ENCODE measurements at places on chromosomes 2 and 18. TPM values are rescaled to one million over a fixed set of nuclear protein-coding genes. Genes with fewer than 3 reads are reported as not detected.

DNA sequence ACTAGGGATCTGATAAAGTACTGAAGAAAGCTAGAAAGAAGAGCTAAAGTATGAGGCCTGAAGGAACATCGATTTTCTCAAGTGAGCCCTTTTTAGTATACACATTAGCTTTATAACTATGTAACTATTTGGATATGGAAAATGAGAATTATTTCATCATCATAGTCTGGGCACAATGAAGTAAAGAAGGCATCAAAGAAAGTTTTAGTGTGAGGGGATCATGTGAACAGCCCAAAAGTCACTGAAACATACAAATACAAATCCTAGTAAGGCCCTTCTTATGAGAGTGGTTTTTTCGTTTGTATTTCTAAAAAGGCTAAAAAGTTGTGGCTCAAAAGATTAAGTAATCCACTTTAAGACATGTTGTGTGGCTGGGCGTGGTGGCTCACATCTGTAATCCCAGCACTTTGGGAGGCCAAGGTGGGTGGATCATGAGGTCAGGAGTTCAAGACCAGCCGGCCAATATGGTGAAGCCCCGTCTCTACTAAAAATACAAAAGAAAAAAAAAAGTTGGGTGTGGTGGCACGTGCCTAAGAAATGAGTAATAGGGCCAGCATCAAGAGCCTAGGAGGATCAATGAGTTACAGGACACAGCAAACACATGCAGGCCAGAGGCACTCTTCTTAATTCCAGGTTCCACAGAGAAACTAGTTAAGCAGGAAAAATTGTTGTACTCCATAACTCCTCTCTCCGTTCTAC, 61.9 kb downstream of the PUM2 start:
- no peak for DNase-seq

DNA sequence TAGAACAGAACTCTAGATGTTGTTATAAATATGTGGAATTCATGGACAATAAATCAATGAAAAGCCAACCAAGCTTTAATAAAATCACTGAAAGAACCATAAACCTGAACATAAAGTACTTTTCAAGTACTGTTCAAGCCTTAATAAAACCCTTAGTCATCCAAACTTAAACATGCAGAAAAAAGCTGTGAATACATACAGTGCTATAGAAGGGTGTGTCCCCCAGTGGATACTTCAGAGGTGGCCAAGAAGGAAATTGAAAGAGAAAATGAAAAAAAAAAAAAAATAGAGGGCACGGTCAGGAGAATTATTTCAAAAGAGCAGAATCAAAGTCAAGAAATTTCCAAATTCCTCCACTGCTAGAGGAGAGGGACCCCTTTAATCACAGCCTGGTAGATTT, 141.1 kb downstream of the SP100 start:
- no peak for DNase-seq

- DNase-seq, result no peak
These were observed 233.2 kb upstream of the SMAD7 start for GRCh38 chr18:49183921-49184320.

DNA sequence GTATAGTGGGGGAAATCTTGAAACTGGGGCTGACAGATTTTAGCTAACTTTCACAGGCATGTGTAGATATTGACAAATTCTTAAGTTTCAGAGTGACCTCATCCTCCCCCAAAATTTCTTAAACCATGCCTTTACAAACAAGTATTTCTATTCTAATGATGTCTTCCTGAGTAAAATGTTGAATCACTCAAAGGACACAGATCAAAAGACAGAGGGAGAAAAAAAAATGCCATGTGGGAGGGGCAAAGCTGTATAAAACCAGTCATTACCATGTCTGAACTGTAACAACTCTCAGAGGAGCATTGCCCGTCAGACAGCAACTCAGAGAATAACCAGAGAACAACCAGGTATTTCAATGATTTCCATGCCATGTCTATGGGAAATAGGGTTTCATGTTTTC, at the start of gene SERPINB2:
SERPINB2 (plus strand) TSS at position 282 of the 400 bp plus-strand sequence. CDS start 3,740 bp downstream, outside the sequence.
- no peak for DNase-seq

GRCh38 chr2:65393046-65393445, 39.4 kb downstream of the SPRED2 start:
- no peak for DNase-seq

DNA sequence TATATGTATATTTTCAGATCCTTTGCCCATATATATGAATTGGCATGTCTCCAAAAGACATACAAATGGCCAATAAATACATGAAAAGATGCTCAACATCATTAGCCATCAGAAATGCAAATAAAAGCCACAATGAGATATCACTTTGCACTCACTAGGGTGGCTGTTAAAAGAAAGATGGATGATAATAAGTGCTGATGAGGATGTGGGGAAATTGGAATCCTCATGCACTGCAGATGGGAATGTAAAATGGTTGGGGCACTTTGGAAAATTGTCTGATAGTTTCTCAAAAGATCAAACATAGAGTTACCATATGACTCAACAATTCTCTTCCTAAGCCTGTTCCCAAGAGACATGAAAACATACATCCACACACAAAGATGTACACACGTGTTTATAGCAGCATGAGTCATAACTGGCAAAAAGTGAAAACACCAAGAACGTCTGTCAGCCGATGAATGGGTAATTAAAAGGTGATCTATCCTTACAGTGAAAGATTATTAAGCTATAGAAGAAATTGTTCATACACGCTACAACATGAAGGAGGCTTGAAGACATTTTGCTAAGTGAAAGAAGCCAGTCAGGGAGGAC, 19.7 kb downstream of the NGEF start:
- no peak for DNase-seq

DNA sequence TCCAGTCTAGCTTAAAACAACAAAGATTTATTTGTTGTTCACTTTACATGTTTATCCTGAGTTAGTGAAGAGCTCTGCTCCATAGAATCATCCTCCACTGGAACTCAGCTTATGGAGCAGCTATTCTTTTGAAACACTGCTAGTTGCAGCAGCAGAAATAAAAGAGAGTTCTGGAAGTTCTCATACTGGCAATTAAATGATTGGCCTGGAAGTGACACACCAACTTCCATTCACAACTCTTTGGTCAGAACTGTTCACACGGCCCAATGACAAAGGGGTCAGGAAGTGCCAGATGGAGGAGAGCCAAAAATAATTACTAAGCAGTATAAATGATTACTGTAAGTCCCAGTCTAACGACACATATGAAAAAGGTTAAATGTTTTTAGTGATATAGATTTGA, 39.1 kb downstream of the FBXO11 start:
- no peak for DNase-seq

DNA sequence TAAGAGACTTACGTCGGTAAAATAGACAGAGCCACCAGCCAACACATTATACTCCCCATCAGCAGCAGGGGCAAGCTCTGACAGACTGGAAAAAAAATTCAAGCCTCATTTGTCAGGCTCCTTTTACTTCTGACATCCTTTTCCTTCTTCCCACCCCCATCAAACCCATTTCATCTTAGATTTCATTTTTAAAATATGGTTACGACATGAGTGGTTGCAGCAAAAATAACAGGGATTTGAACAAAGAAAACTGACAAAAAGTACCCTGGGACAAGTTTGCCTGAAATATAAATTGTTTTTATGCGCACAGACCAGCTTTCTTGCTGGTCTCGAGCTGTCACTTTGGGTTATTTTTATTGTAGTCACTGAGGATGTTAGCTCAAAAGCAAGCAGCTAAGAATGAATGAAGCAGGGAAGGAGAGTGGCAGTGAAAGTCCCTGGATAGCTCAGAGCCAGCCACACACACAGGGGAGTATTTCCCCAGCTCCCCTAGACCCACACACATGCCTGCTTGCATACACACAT, 30.7 kb upstream of the LINC00305 start:
- DNase-seq, result no peak

DNA sequence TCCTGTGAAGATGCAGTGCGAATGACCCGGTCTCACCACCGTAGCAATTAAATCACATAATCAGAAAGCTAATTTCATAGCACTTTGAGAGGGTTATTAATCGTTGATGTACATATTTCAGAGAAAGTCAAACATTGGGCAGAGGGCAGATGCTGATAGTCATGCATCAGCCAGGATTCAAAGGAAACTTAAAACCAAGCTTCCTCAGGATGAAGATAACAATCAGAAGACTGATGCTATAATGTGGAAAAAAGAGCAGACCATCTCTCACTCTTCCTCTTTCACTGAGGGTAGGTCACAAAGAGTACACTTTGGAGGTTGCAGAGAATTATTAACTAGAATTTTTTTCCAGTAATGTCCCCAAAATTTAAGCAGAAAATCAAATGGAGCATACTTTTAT, 1027.7 kb upstream of the ZEB2 start:
- no peak for DNase-seq

Gene IHH
- not detected for polyA plus RNA-seq

Gene FRZB
- not detected for polyA plus RNA-seq

Gene SLC8A1
- 0.07 TPM for polyA plus RNA-seq

Gene CYTIP
- 73.0 TPM for polyA plus RNA-seq

Gene NXPH2
- polyA plus RNA-seq, result not detected

All from B cell (primary cell).